Activated CD4-positive, alpha-beta memory T cell treated with anti-CD3 and anti-CD28 coated beads for 36 hours (primary cell): ENCODE measurements at places on chromosomes 6 and 20. TPM values are rescaled to one million over a fixed set of nuclear protein-coding genes. Genes with fewer than 3 reads are reported as not detected.

DNA sequence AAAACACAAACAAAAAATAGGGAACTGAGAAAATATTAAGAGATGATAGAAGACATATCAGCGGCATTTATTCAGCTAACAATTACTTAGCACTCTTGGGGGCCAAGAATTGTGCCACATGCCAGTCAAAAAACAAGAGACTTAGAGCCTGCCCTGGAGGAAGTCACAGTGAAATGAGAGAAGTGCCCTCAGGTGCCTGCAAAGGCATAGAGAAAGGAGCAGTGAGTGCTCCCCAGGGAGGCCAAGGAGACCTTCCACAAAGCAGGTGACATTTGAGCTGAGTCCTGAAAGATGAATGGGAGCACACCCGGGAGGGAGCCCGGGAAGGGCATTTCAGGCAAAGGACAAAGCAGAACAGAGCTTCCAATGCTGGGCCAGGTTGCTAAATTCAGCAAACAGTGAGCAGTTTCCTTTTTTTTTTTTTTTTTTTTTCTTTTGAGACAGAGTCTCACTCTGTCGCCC is 184.7 kb upstream of the JARID2 start:
- no peak for DNase-seq

DNA sequence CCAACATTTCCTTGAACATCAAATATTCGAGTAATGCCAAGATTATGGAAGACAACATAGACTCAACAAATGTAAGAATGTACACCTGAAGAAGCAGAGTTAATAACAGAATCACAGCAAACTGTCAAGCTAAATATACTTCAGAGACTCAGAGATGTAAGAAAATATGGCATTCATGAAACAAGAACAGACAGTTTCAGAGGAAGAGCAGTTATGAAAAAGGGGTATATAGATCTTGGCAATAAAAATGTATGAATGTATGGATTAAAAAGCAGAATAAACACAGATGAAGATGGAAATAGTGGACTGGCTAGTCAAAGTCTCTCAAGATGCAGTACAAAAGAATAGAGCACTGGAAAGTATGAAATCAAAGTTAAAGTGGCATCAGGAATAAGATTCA is 18.4 kb downstream of the RRAGD start:
- no peak for DNase-seq

Gene ZBTB46
- total RNA-seq: 4.6 TPM

DNA sequence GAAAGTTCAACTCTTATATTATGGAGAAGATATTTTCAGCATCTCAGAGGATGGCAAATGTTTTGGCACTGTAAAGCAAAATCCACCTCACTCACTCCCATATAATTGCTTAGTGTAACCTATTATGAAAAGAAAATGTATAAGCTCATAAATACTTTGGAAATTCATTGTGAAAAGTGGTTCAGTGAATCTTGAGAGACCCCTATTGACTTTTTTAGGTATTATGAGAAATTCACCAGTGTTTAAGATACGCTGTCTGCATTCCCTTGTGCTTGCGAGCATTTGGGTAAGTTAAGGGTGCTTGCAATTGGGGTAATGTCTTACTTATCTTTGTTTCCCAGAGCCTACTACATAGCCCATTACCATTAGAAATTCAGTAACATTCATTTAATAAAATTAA is 66.3 kb upstream of the BMP5 start:
- DNase-seq: no peak

Gene SLC32A1
- not detected for total RNA-seq

Gene ROS1
- total RNA-seq: not detected

Gene EPB41L2
- total RNA-seq: 30.4 TPM

DNA sequence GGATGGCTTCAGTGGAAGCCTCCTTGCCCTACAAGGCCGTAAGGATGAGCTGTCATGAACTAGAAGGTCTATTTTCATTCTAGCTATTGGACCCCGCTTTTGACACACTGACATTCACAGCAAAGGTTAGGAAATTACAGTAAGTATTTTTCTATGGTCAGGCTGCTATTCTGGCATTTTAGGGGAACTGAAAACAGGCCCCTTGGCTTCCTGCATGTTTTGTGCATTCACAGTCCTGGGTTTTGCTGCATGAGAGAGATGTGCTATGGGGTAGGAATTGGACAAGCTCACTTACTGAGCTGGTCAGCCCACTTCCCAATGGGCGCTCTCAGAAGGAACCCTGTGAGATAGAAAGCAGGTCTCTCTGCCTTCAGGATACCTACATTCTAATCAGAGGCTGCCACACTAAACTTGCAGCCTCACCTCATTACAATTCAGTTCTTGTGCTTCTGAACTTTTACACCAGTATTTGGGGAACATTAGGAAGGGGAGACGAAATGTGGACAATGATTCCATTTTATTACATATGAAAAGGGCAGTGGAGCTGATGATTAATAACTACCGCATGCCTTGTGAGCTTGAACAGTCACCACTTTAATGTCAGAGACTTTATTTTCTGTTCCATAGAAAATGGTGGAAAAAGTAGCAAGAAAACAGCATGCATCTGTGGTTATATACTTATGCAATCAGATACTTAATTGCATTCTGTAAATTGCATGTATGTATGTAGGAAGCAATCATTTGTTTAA is 86.6 kb upstream of the TAB2 start:
- no peak for DNase-seq

DNA sequence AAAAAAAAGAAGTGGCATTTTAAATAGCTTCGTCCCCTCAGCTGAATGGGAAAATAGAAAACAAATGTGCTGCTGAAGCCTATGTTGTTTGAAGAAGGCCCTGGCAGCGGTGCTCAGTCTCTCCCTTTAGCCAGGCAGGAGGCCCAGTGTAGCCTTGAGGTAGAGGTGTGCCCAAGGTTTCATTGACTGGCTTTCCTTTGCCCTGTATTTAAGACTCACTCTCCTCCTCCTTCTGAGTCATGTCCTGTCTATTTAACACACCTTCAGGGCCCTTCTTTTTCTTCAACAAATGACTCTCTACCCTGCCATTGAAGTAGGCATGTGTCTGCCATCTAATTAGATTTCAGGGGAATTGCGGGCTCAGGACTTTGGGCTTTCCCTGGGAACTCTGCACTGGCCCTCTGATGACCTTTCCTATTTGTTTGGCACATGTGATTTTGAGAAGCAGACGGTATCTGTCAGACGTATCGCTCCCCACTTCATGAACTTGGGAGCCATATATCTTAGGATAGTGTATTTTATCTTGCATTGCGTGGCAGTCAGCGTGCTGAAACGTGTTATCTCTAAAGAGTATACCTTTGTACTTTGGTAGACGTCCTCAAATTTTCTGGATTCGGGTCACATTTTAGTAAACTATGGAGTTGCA is 4.3 kb downstream of the TJAP1 start:
- DNase-seq: no peak

DNA sequence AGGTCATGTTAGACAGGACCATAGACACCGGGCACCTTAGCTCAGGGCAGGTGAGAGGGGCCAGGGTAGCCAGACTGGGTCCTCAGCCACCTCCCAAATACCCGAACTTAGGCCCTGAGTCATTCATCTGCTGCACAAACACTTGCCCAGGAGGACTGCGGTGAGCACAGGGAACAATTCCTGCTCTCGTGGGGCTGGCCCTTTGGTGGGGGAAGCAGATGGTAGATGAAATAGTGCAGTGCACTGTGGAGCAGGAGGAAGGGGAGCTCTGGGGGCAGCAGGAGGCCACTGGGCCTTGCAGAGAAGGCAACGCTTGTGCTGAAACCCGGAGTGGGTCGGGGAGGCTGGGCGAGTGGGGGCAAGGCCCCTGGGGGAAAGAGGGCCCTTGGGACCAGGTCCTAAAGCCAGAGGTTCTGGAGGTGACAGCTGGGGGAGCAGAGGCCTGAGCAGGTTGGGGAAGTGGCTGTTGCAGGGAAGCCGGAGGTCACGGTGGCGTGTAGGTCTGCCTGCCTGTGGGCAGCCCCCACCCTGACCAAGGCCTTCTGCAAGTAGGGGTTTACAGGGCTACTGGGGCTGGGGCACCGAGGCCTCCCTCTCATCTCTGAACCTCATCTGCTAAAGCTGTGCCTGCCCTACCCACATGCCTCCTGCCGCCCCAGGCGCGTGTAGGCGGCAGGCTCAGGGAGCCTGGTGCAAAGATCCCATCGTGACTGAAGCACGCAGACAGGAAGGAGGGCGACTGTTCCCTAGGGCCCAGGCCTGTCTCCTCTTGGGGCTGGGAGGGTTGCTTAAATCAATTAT is 4.7 kb upstream of the NPBWR2 start:
- DNase-seq: no peak

DNA sequence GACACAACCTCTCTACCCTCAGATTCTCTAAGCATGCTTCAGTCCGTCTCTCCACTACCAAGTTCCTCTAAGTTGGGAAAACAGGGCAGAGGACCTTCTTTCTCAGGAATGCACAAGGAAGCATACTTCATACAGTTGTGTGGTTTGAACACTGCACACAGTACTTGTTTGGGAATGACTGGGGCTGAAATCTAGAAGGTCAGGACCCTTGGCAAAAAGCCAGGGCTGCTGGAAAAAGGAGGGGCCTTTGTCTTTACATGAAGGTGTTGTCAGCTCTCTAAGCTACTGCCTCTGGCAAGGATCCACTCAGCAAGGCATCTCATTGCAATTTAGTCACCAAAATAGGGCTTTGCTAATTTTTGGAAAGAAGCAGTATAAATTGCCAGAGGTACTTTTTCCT is 20.7 kb upstream of the HEY2 start:
- DNase-seq: no peak

Gene POU5F1
- 0.52 TPM for total RNA-seq

Gene C6orf52
- 2.4 TPM for total RNA-seq

Gene BFSP1
- 0.36 TPM for total RNA-seq

DNA sequence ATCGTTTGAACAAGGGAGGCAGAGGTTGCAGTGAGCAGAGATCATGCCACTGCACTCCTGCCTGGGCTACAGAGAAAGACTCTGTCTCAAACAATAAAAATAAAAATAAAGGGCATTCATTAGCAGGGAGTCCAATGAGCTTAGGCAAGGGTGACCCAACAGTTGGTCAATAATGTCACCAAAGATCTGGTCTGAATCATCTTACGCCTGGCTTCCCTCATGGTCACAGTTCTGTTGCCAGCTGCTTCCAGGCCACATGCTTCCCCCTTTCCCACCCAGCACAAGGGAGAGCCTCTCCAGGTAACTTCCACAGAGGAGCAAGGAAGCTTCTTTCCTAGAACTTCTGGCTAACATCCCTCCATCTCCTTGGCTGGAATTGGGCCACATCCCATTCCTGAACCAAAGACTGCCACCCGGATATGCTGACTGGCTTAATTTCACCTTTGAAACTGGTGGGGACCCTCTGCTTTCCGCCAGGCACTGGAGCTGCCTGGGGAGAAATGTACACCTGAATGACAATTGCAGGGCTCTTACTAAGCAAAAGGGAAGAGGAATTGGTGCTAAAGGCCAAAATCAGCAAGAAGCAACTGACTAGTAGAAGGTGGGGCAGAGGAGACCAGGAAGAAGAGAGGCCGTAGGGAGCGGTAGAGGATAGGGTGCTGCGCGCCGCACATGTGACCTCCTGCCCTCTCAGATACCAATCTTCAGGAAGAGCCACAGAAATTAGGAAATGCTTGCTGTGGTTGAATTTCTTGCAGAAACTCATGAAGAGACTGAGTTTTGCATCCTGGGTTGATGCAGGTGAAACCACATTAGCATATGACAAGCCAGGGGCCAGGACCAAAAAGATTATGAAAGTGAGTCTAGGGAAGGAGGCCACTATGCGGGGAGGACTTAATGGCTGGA is 8.3 kb upstream of the SCML4 start:
- no peak for DNase-seq

Gene DNMT3B
- total RNA-seq: 1.7 TPM

Gene RAET1E
- total RNA-seq: not detected
